Activated CD8-positive, alpha-beta T cell treated with anti-CD3 and anti-CD28 coated beads, Interleukin-2, amount 10 ng/mL, durations not matched to agents 7 days and 5 days (primary cell): ENCODE measurements at places on chromosomes 11 and 22.

DNA sequence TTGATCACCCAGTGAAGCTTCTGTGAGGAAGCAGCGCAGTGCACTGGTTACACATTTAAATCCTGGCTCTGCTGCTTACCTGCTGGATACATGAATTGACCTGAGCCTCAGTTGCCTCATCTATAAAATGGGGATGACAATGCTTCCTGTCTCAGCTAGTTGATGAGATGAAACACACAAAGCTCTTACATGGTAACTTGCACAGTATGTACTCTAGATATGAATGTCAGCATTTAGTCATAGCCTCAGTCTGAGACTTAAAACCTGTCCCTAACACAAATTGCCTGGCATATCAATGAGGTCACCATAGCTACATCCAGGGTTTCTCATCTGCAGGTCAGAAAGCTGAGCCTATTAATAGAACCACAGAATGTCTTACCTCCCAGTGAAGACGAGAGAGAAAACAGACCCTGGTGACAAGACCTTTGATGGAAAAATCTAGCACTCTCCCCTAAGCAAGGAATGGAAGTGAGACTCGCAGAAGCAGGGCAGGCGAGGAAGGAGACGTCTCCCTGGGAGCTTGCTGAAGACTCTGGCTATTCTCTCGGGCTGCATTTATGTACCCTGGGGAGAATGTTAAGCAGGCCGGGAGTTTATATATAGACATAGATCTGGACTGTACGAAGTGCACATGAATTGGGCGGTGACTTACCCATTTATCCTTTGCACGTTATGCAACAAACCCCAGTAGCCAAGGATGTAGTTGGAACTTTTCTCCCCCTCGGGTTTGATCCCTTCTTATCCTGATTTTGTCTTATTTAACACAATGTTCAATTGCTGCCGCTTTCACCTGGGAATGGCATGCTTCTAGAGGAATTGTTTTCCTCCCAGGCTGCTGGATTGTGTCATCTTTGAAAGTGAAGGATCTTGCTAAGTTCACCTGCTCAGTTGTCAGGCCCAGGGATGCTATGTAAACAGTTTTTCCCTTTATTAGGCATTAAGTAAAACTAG, 18.0 kb downstream of the SDHAF2 start:
- H3K4me3 ChIP-seq: no peak overlapping the region
- H3K27me3 ChIP-seq: no peaks in the 10 kb centered on the region
- H3K36me3 ChIP-seq: peaks cover 55% of the 10 kb centered on the region
- H3K27ac ChIP-seq: no peak overlapping the region
- no peak for DNase-seq
- H3K4me1 ChIP-seq: peaks cover 2% of the 10 kb centered on the region

DNA sequence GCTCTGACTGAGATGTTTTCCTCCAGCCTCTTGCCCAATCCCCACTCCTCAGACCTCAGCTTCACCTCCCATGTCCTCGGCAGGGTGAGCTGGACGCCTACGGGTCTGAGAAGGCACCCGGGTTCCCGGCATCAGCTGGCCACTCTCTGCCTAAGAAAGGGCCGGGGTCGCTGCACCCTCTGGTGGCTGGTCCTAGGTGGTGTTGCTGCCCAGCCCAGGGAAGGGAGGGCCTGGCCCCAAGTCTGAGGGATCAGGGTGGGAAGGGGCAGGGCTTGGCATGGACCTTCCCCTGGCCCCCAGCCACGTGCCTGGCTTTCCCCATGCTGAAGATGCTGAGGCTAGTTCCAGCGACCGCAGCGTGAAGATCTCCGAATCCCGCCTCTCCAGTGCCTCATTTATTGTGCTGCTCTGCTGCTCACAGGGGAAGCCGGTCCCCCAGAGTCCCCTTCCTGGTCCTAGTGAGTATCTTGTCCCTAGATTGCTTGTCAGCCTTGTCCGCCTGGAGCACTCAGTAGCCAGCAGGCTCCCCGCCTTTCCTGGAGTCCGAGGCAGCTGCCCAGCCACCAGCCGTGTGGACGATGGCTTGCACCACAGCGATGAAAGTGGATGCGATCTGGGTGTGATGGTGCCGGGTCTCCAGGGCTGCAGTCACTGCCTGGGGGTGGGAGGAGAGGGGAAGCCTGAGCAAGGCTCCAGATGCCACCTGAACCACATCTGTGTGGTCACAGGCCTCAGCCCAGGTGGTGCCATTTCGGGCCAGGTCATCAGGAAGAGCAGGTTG, 2.9 kb upstream of the GGT5 start:
- H3K36me3 ChIP-seq: no peaks in the 10 kb centered on the region
- DNase-seq: peak; percentile 70
- H3K4me1 ChIP-seq: peaks cover 28% of the 10 kb centered on the region
- no peak overlapping the region for H3K27ac ChIP-seq

DNA sequence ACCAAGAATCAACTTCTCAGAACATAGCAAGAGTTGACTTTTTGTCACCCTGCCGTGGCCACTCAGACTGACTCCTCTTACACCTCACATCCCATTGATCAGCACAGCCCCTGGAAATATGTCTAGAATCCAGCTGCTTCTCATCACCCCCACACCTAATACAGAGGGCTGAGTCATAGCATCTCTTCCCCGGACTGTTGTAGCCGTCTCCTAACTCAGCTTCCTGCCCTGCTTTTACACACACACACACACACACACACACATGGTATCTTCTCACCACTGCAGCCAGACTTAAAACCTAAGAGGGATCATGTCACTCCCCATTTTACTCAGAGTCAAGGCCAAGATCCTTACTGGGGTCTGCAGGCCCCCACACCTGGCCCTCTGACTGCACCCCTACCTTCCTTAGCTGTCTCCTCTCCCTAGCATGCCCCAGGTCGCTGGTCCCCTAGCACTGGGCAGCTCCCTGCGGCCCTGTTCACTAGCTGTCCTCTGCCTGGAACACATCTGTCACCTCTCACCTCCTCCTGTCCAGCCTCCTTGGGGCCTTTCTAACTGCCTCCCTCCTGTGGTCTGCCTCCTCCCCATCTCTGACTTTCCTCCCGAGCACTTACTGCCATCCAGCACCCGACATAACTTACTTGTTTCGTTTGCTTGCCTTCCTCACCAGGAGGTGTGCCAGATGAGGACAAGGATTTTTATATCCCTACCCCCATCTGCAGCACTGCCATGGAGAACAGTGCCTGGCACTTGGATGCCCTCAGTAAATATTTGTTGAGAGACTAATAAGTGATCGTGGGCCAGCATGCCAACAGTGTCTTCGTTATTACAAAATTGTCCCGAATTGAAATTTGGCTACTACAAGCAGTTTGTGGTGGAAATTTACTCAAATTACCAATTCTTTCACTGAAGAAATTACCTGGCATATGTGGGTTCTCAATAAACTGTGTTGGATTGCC, 61.9 kb downstream of the BMAL1 start:
- H3K4me1 ChIP-seq: peaks cover 61% of the 10 kb centered on the region
- H3K27me3 ChIP-seq: no peaks in the 10 kb centered on the region
- peak overlapping the region; percentile 67 for H3K4me3 ChIP-seq
- H3K27ac ChIP-seq: peak overlapping the region; percentile 81

DNA sequence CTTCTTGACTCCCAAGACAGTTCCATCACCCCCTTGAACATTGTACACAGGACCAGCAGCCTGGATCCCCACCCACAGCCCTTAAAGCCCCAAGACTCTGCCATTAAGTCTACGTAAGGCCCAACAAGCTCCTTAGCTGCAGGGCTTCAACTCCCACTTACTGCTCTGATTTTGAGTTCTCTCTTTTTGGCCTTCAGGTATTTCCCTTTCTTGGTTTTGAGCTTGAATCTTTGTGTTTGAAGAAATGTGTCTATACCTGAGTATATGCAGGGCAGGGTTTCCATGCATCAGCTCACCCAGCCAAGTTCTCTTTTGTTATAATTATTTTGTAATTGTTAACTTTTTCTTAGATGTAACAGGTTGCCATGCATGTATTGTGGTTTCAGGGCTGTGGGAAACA, 10.4 kb upstream of the MPEG1 start:
- H3K27me3 ChIP-seq: peaks cover 7% of the 10 kb centered on the region
- DNase-seq: no peak
- H3K4me3 ChIP-seq: no peak overlapping the region
- H3K4me1 ChIP-seq: peaks cover 5% of the 10 kb centered on the region

DNA sequence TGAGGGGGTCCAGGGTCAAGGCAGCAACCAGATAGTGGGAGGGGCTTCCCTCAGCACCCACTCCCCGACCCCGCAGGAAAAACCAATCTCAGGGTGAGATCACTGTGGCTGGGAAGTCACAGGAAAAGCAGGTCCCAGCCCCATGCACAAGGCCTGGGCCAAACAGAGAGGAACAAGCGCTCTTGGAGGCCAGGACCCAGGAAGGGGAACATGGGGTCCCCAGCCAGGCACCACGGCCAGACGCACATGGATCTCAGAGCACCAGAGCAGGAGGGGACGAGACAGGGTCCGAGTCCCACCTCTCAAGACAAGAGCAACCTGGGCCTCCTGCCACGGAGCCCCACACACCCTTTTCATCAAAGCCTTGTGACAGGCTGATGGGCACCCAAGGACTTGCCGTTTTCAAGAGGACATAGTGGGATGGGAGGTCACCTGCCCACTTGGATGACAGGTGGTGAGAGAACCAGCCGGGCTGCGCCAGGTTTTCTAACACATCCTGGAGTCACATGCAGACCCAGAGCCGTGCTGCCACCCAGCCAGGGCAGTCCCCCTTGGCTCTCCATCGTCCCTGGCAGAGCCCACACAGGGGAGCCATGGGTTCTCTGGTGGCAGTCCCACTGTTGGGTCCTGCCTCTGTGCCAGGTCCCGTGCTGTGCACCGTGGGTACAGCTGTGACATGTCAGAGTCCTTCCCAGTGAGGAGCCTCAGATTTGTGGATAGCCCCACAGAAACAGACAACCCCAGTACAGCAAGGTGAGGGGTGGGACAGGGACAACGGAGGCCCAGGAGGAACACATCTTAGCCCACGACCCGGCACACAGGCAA, 13.2 kb downstream of the POLR3H start:
- no peak for DNase-seq
- H3K27ac ChIP-seq: no peak overlapping the region
- no peak overlapping the region for H3K4me3 ChIP-seq
- peaks cover 28% of the 10 kb centered on the region for H3K36me3 ChIP-seq
- H3K4me1 ChIP-seq: no peaks in the 10 kb centered on the region
- no peaks in the 10 kb centered on the region for H3K27me3 ChIP-seq

- no peaks in the 10 kb centered on the region for H3K36me3 ChIP-seq
- H3K27me3 ChIP-seq: peaks cover 54% of the 10 kb centered on the region
- H3K4me1 ChIP-seq: peaks cover 35% of the 10 kb centered on the region
- H3K27ac ChIP-seq: no peak within 1 kb of the TSS
- H3K4me3 ChIP-seq: peak within 1 kb of the TSS; percentile 53
- no peak for DNase-seq
Observed at GRCh38 chr22:39244496-39245129, at the start of gene PDGFB. PDGFB (minus strand) TSS chr22:39244982; CDS start chr22:39243963, 1,019 bp downstream.

GRCh38 chr11:74730571-74731260, 510 bp downstream of the CHRDL2 start:
- H3K36me3 ChIP-seq: no peaks in the 10 kb centered on the region
- H3K4me1 ChIP-seq: no peaks in the 10 kb centered on the region
- no peak for DNase-seq
- H3K27ac ChIP-seq: no peak overlapping the region
- H3K4me3 ChIP-seq: no peak overlapping the region

GRCh38 chr11:62013537-62014476, 46.4 kb upstream of the FTH1 start:
- no peak overlapping the region for H3K4me3 ChIP-seq
- no peak overlapping the region for H3K27ac ChIP-seq
- no peak for DNase-seq
- peaks cover 6% of the 10 kb centered on the region for H3K4me1 ChIP-seq

DNA sequence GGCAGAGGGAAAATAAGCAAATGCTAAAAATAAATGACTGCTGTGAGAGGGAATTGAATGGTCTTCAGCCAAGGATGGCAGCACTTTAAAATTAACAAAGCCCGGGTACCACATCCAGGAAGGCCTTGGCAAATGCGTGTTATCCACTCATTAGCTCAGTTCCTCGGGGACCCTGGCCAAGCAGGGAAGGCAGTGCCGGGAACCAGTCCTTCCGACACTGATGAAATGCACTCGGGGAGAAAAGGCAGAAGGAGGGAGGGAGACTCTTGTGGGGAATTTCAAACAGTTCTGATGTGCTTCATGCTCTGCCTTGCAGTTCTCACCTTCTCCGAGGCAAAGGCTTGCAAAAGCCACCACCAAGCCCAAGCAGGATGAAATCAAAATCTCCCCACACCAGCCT, 38.3 kb downstream of the CLPB start:
- DNase-seq: no peak
- no peaks in the 10 kb centered on the region for H3K36me3 ChIP-seq
- H3K4me1 ChIP-seq: no peaks in the 10 kb centered on the region
- H3K27ac ChIP-seq: no peak overlapping the region
